Natural killer cell (primary cell): ENCODE measurements at places on chromosomes 12 and 14.

GRCh38 chr12:104166465-104166864, 28.5 kb upstream of the NFYB start:
- DNase-seq = no peak

- peak; percentile 23 for DNase-seq
Observed at GRCh38 chr14:93073910-93074769, 41.6 kb downstream of the ITPK1 start.

- DNase-seq = no peak
Observed at GRCh38 chr12:38669530-38669929, 235.9 kb downstream of the CPNE8 start.

DNA sequence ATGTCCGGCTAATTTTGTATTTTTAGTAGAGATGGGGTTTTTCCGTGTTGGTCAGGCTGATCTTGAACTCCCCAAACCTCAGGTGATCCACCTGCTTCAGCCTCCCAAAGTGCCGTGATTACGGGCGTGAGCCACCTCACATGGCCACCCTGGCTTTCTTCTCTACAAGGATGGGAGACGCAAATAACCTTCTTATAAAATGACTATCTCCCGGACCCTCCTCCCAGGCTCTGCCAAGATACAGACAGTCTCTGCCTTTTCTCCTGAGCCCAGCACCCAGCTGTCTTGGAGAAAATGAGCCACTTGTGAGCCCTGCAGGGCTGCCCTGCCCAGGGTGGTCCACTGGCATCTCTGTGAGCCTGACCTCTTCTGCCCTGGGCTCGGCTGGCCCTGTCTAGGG, 34.7 kb upstream of the RBM19 start:
- no peak for DNase-seq

DNA sequence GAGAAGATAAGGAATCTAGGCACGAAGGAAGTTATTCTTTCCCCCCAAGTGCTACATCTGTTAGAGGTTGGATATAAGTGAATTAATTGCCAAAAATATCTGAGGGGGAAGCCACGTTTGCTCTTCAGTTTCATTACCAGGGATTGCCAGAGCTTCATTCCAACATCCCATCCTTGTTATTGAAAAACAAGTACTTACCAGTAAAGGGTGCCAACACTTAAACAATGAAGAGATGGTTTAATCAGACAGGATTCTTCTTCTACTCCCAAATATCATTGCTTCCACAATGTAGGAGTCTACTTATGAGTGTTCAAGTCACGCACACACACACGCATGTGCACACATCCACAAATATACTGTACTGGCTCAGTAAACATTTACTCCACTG, 312.4 kb downstream of the RPAP3 start:
- no peak for DNase-seq

DNA sequence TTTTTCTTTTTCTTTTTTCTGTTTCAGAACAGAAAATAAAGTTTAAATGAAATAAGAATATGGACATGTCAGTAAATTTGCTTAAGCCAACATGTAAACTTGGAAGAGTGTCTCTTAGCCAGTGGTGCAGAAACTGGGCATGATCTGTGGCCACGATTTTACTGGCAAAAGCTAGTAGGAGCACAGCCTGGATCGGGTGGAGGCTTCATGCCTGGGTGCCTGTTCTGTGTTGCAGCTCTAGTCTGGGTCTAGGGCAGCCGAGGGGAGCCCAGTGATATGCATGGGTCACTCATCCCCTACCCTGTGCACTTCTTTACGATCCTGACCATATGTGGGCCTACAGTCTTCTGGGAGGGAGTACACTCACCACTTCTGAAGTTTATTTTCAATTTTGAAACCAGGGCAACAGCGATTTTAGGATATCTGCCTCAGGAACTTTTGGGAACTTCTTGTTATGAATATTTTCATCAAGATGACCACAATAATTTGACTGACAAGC, 45.6 kb upstream of the SMCO2 start:
- DNase-seq = no peak

GRCh38 chr12:113471619-113472171, at the start of gene LHX5:
LHX5 (minus strand) TSS chr12:113471871; CDS start chr12:113471498, 373 bp downstream.
- no peak for DNase-seq

DNA sequence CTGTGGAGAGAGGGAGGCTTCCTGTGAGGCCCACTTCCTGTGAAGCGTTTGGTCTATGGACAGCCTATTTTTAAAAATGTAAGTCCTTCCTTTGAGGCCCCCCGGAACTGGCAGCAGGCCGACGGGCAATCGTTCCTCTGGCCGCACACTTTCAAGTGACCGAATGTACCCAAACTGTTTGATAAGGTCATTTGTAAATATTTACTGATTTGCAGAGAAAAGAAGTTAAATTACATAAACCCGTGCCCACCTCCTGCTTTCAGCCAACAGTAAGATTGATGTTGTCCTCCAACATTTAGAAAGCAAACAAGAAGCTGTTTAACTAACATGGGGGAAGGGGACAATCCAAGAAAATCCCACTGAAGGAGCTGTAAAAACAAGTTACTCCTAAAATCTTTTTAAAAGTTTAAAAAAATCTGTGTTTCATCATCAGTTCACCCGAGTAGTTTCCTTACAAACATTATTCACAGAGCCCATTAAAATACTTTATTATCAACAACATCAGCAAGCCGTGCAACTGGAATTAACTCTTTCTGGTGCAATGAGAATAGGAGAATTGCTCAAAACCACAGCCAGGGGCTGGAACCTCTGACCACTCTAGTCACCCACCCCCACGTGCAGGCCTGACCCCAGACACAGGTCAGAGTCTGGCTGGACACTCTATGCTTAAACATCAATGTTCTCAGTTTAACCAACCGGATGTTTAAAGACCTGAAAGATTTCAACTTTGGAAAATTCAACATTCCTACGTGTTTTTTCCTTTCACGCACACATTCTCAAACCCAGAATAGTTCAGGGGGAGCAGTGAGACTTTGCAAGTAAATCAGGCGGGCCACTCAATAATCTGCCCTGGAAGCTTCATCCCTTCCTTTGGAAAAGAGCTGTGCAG, 65.3 kb downstream of the FOXN3 start:
- DNase-seq = no peak

GRCh38 chr14:104335611-104336010, 197.2 kb downstream of the KIF26A start:
- DNase-seq = no peak

DNA sequence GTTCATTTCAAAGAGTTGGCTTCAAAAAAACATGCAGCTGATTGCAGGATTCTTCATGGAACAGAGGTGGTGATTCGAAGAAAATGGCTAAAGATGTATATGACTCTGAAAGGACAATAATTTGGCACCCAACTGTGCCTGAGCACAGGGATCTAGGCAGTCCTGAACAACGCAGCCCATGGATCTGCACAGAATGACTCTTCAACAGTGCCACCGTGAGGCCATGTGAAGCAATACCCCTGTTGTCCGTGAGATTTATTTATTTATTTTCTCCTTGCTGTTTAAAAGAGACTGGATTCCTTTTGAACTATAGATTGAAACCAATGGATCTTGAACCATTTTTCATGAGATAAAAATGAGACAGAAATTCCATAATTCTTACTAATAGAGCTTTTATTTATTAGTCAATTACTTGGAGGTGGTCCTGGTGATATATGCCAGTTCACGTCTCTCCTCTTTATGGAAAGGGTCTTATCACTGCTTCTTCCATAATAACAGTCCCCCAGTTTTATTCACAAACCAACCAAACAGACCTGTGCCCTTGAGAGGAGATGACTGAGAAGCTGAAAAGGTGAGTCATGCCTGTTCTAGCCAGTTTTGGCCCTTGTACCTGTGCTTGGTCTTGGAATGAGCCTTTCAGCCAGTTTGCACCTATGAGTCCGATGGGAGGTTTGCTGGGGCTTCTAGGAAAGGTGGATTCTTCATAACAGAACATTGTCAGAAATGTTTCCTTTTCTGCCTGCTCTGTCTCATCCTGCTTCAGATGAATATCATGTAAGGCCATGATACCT, 1598.3 kb downstream of the AACS start:
- no peak for DNase-seq

DNA sequence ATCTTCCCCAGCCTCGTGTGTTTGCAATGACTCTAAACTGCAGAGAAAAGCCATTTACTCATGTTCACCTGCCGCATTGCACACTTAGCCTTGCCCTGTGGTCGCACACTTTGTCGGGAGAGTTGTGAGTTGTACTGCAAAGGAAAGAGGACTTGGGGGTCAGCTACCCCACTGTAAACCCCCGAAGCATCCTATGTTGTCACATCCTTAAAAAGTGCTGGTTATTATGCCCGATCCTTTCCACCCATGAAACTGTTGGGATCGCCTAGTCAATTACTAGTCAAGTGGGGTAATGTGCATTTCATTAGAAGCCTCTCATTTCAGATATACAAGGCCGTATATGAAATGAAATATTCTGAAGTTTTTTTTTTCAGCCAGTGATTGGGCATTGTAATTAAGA, 98.2 kb downstream of the SRRM4 start:
- DNase-seq = no peak

DNA sequence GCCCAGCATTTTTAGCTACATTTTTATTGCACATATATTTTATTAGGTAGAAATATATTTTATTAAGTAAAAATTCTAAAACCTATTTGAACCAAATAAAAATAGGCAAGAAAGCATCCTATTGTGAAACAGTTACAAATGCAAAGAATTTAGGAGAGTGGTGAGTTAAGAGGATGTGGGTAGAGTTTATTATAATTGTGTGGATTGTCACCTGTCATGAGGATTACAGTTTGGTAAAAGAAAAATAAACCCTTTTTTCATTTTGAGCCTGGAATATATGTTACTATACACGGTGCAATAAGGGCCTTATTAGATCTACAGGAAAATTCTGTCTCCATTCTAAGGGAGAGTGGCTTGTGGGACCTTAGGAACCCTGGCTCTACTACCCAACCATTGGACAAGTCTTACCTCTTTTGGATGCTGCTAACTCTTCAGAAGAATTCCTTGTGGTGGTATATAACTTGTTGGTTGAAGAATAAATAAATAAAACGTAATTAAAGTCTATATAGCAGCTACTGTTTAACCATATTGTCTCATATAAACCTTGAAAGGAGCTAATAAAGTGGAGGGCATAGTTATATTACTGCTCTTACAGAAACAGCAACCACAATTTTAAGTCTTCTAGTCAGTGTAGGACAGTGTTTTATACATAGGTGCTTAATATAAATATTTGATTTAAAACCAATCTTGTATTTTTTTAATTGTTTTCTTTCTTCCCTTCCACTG, 67.8 kb downstream of the FGD4 start:
- no peak for DNase-seq

- DNase-seq = no peak
Observed at GRCh38 chr14:105283028-105283427, 17.8 kb downstream of the BRF1 start.

DNA sequence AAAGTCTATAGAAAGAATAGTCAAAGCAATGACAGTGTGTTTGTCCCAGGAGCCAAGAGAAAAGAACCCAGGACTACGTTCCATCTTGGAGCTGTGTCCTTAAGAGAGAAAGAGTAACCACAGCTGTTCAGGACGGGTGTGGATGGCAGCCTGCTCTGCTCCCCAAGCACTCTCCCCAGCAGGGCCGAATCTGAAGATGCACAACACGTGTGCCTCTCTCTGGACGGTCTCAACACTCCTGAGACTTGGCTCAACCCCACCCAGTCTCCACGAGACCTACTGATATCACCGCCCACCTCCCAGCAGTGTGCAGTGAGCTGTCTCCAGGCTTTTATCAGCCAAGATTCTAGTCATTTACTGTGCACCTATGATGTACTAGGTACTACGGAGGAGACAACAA, 27.3 kb upstream of the ANO2 start:
- DNase-seq = no peak

DNA sequence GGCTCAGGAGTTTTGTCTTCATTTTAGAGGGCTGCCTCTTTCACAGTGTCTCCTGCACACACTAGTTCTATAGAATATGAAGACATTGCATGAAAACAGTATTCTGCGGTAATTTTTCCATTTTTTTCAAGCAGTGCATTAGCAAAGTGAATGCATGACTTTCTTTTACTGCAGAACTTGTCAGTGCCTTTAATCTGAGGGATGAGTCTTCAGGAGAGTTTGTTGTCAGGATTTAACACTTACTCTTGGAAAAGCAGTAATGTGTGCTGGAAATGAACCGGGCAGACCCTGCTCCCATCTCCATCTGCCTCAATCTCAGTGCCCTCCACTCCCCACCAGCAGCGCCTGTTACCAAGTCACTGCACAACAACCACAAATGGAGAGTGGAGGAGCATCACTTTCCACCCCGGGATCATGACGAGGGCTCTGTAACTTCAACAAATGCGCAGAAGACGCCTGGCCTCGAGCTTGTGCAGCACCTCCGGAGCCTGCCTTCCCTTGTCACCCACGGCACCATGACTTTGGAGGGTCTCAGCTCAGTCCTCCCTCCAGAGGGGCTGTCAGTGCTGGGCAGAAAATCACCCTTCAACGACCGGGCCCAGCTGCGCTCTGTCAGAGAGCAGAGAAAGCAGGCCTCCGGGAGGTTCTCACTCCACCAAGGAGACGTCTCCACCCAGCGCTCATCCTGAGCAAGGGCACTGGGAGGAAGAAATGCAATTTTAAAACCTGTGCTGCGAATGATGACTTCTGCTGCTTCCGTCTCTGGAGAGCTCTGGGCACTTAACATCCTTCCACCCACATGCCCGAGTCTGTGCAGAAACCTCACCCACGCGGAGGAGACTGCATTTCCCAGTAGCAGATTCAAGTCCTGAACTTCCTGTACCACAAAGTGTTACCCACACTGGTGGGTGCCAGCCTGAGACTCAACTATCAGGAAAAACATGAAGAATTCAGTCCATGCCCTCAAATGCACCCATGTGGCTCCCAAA, 255.7 kb downstream of the ADGRD1 start:
- no peak for DNase-seq

DNA sequence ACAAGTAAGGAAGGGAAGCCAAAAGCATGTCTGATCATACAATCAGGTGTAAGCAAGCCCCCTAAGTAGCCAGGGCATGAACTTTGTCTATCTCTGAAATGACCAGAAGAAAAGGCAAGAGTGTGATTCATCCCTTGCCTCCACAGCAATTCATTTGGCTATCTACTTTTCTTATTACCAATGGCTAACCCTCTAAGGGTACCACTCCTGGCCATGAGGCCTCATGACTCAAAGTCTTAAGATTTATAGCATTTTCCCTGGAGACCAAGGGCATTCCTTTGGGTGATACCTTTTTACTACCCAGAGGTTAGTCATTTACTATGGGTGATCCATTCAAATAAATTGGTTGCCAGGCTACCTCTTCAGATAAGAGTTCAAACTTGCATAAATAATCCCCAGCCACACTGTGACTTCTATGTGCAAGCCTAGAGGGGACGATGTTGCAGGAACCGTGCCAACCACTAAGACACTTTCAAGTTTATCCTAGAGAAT, 1.5 kb upstream of the LGALS3 start:
- DNase-seq = no peak

- no peak for DNase-seq
Observed at GRCh38 chr14:94016446-94016976, 9.6 kb upstream of the OTUB2 start.
